Umbilical cord (tissue), 2 donors: ENCODE measurements at places on chromosomes 1 and 21. TPM values are rescaled to one million over a fixed set of nuclear protein-coding genes. Genes with fewer than 3 reads are reported as not detected.

RYR2 gene
- 24.8 TPM for total RNA-seq

HHAT gene
- total RNA-seq, result 6.3 TPM

KCNJ9 gene
- not detected for total RNA-seq

KCNJ15 gene
- total RNA-seq, result 4.8 TPM

GBP7 gene
- total RNA-seq, result not detected

NMNAT1 gene
- 15.9 TPM for total RNA-seq

LCA5L gene
- total RNA-seq, result 19.7 TPM

DNA sequence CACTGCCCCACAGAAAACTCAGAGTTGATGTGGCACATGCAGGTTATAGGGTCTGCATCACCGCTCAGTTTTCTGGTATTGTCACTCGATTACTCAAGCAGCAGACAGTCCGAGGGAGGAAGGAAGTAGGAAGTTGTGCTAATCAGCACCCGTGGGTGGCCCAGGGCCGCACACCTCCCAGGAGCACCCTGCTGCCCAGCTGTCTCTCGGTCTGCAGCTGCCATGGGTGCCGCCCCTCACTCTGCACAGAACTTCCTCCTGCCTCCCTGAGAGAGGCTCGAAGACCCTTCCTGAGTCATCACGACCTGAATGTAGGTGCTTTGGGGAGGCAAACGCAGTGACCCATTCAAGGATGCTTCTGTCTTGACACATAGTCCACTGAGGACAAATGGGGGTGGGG, 4.2 kb upstream of the TFF3 start:
- no peak for DNase-seq

- no peak for DNase-seq
These were observed 23.9 kb downstream of the CITED4 start for GRCh38 chr1:40838045-40838979.

DNA sequence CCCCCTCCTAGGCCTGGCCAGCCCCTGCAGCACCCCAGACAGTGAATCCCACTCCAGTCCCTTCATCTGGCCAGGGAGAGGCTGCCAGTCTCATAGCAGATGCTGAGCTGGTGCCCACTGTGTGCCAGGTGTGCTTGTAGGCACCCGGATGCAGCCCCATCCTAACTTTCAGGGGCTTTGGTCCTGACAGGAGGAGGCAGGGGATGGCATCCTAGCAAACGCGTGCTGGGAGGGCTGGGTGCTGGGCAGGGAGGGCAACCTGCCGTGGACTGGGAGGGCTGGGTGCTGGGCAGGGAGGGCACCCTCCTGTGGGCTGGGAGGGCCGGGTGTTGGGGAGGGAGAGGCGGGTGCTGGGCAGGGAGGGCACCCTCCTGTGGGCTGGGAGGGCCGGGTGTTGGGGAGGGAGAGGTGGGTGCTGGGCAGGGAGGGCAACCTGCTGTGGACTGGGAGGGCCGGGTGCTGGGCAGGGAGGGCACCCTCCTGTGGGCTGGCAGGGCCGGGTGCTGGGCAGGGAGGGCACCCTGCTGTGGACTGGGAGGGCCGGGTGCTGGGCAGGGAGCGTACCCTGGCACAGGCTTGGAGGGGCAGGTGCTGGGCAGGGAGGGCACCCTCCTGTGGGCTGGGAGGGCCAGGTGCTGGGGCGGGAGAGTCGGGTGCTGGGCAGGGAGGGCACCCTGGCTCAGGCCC, 35.3 kb downstream of the SLC19A1 start:
- no peak for DNase-seq

DNA sequence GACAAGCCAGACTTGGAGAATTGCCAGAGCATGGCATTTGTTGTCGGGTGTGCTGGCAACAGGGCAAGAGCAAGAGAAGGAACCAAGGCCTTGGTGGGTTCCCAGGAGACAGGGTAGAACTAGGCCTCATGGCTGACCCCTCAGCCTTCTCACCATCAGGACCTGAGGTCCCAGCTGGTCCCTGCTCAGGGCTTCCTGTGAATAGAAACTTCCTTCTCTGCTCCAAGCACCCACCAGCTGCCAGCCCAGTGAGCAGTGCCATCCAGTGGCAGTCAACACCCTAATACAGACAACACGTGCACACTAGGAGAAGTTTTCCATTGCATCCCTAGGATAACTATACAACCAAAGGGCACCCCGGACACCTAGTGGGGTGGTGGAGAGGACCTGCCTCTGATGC, 22.8 kb downstream of the S100A6 start:
- DNase-seq, result no peak

DNA sequence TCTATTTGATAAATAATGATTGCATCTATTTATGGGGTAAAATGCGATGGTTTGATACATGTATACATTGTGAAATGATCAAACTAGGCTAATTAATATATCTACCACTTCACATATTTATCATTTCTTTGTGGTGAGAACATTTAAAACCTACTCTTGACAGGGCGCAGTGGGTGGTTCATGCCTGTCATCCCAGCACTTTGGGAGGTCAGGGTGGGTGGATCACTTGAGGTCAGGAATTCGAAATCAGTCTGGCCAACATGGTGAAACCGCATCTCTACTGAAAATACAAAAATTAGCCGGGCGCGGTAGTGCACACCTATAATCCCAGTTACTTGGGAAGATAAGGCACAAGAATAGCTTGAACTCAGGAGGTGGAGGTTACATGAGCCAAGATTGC, 25.3 kb downstream of the PLEKHA6 start:
- no peak for DNase-seq

GRCh38 chr1:7187112-7187493, 401.8 kb downstream of the CAMTA1 start:
- DNase-seq, result no peak

GRCh38 chr1:203686091-203686632, 59.5 kb downstream of the ATP2B4 start:
- peak; percentile 70 for DNase-seq

DNA sequence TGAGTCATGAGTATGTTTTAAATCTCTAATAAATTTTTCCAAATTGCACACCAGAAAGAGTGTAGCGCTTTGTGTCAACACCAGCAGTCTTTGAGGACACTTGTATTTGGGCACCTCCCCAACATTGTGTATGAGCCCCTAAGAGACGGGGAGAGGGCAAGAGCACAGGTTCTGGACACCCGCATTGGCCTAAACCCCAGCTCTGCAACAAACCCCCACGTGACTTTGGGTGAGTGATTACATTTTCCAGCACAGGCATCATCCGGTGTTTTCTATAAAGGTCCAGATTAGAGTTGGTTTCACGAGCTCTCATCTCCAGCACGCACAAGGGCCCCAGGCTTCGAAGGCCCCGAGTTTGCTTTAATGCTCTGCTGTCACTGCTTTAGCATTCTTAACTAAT, 66.3 kb upstream of the SLC45A1 start:
- DNase-seq, result no peak

DNA sequence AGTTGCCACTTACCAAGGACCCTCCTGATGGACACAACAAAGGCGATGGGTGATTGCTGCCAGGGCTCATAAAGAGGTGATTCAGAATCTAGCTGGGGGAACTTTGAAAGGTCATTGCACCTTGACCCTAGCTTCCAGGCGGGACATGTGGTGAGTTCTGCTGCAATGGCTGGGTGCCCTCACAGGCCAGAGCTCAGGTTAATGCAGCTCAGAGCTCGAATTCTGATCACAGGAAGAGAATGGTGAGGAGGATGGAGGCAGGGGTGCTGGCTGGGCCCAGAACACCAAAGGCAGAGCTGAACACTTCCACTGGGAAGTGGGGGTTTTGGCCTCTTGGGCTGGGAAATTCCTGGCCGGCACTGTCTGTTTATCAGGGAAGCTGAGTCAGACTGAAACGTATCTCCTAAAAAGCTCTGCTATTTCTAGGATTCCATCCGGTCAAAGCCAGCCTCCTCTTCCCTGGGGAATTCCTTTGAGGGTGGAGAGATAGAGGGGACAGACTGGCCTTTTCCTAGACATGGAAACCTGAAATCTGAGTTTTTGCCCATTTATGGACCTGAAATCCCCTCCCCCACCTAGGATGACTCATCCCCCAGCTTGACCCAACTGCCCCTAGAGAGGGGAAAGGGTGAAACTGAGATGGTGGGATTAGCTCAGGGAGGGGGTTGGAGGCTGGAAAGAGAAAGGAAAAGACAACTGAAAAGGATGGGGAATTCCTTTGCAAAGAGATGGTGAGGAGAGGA, 27.2 kb downstream of the NUAK2 start:
- DNase-seq, result peak; percentile 91

DNA sequence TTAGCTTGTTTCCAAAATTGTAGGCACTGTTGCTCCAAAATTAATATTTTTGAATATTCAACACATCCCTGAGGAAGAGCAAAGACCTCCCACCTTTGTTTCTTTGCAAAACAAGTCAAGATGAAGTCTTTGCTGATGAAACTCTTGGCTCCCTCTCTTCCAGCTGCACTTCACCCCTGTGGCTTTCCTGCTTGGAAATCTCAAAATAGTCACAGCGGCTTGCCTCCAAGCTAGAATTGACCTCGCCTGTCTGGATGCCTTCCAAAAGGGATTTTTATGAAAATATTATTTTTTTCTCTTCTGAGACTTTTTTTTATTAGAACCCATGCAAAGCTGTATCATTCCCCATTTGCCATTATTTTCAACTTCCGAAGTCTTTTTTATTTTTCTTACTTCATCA, 71.1 kb upstream of the MROH9 start:
- no peak for DNase-seq

GRCh38 chr1:12067900-12068821, 5.1 kb downstream of the TNFRSF8 start:
- peak; percentile 95 for DNase-seq

DNA sequence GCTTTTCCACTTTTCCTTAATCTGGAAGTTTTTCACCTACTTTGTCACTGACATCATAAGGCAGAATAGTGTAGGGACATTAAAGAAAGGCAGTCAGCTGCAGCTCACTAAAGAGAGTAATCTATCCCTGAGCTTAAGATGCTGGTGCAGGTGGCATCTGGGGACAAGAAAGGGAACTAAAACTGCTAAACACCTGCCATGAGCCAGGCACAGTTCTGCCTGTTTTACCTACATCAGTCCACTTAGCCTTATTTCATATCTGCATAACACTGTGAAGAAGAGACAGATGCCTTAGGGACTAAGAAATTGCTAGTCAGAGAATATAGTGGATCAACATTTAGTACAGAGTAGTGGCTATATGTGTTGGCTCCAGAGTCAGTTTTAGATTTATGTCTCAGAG, 88.1 kb downstream of the GPATCH2 start:
- no peak for DNase-seq

- no peak for DNase-seq
These were observed 379.2 kb upstream of the ADAMTS5 start for GRCh38 chr21:27346041-27346448.

DNA sequence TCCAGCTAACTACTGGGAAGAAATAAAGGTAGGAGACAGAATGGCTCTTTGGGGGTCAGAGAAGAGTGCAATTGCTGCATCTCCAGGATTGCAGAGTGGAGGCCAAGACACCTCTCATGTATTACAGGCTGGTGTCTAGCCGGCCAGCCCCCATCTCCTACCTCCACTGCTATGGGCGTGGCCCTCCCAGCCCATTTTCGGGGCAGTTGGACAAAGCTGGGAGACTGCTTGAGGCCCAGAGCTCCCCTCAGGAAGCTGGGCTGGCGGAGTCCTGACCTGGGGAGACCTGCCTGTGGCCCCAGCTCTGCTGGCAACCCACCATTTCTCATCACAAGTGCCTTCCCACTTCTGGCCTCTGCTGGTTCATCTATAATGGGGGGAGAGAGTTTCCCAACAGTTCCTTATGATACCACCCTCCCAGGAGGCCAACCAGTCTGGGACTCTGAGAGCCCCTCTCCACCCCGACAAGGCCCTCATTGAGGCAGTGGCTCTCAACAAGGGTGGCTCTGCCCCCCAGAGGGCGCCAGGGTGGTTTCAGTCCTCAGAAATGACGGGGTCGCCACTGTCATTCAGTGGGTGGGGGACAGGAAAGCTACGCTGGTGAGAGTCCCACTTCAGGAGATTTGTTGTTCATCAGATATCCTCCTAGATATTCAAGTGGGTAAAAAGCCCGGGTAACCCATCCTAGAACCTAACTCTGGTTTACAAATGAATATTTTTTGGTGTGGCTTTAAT, 11.5 kb downstream of the RAP1GAP start:
- DNase-seq, result no peak

GRCh38 chr1:217331698-217332097, 299.2 kb downstream of the GPATCH2 start:
- DNase-seq, result no peak

DNA sequence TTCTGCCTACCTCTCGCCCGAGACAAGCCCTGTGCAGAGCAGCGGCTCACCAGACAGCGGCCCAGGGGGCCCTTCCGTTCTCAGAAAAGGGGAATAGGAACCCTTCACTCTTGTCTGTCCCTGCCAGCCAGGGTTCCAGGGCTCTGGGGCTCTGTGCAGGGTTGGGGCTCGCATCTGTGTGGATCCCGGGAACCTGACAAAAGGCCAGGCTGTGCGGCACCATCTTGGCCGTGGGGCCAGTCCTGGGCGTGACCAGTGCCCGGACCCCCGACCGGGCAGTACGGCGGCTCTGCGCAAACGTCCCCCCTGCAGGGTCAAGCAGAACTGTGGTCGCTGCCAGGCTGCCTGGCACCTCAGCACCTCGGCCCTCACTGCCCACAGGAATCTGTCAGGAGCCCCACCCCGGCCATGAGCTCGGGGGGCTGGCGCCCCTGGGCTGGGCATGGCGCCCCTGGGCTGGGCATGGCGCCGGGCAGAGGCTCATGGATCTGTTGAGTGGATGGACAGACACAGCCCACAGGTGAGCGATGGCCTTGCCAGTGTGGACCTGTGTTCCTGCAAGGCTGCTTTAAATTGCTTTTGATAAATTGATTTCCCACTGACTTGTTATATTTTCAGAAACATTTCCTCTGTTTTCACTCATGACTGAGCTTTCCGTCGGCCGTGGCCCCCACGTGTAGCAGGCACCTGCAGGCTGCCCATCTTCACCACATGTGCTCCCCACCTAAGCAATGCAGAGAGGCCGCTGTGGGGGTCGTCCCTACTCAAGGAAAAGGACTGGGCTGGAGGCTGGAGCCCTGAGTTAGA, 59.0 kb downstream of the SLX9 start:
- DNase-seq, result no peak

DNA sequence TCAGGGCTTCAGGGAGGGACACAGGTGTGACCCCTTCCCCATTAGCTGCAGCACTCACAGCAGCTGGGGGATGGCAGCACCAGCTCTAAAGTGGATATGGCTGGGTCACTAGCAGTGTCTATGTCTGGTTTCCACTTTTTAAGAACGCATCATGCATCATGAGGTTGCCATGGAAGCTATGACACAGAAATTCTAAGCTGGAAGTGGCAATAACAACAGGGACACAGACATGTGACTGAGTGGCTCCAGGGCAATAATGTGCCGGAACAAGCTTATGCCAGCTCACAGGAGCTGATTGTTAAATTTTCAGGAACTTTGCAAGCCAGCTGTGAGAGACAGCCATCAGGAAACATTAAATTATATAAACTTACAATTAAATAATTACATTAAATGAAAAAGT, 51.2 kb upstream of the NFASC start:
- DNase-seq, result no peak

DNA sequence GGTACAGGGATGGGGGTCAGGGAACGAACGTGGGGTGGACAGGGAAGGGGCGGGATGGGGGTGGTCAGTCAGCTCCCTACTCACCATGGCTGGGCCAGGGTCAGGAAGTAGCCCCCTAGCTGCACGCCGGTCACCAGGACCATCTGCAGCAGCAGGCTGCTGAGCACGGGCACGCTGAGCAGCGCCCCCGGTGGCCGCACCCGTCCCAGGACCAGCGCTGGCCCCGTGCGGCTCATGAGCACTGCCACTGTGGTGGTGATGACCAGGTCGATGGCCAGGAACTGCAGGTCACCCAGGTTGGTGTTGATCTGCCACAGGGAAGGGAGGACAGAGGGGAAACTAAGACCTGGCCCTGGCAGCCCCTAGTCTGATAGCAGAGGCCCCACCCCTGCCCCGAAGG, 6.5 kb upstream of the MFAP2 start:
- no peak for DNase-seq

GRCh38 chr1:91282695-91283420, 121.8 kb downstream of the HFM1 start:
- peak; percentile 73 for DNase-seq
